ENCODE measurements at places on chromosomes 3 and 15. TPM values are rescaled to one million over a fixed set of nuclear protein-coding genes. Genes with fewer than 3 reads are reported as not detected.

SPTBN5 gene
- 2.3 TPM for total RNA-seq

DAZL gene
- not detected for total RNA-seq

ATP10A gene
- 0.89 TPM for total RNA-seq

LRRC3B gene
- 0.15 TPM for total RNA-seq

IQCF5 gene
- total RNA-seq, result not detected

BNIP2 gene
- 56.1 TPM for total RNA-seq

TNFAIP8L3 gene
- 7.3 TPM for total RNA-seq

STOML1 gene
- 14.3 TPM for total RNA-seq

MORC1 gene
- not detected for total RNA-seq

PLSCR2 gene
- 0.94 TPM for total RNA-seq

CCR8 gene
- total RNA-seq, result 0.47 TPM

COPG1 gene
- 288 TPM for total RNA-seq

CP gene
- total RNA-seq, result 7.1 TPM

SLC22A13 gene
- 1.1 TPM for total RNA-seq

ILDR1 gene
- total RNA-seq, result 19.7 TPM

KLF15 gene
- 0.66 TPM for total RNA-seq

VWA5B2 gene
- total RNA-seq, result 2.3 TPM

ITIH3 gene
- total RNA-seq, result 0.32 TPM

DCLK3 gene
- 0.11 TPM for total RNA-seq

ABI3BP gene
- total RNA-seq, result 16.4 TPM

CFAP100 gene
- not detected for total RNA-seq

TPRG1 gene
- total RNA-seq, result 1.1 TPM

ITIH1 gene
- total RNA-seq, result 0.91 TPM

MEIS2 gene
- 7.6 TPM for total RNA-seq

GABRA5 gene
- not detected for total RNA-seq

SORD gene
- 15.1 TPM for total RNA-seq

GOLGA6L7 gene
- total RNA-seq, result not detected
